ENCODE measurements at places on chromosomes 16 and 17.

DNA sequence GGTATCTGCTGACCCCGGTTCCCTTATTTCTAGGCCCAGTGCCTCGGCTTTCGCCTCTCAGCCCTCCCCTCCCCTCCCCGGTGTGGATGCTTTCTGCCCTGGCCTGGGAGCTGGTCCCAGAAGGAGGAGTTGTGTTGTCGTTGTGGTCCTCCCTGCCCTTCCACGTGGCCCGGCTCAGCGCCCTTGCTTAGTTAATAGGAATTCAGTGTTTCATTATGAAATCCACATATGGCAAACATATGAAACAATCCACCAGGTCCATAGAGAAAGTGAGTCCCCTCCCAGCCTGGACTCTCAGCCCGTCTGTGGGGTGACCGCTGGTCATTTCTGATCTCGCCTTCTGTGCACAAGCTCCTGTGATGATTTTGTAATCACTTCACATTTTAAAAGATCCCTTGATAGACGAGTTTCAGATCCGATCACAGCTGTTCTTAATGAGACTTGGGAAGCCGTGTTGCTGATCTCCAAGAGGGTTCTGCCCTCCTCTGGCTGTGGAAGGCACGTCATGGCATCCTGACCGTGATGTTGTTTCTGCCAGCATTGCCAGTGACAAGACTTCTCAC, 112.1 kb downstream of the BANP start:
- peak; percentile 36 for DNase-seq
- H3K4me3 ChIP-seq, result no peak overlapping the region
- H3K27ac ChIP-seq, result peak overlapping the region; percentile 20
- H3K4me1 ChIP-seq, result peaks cover 13% of the 10 kb centered on the region
- H3K36me3 ChIP-seq, result peaks cover 57% of the 10 kb centered on the region

GRCh38 chr16:79018650-79019429, 581.7 kb downstream of the MAF start:
- no peak overlapping the region for H3K27ac ChIP-seq
- DNase-seq, result no peak
- no peaks in the 10 kb centered on the region for H3K36me3 ChIP-seq
- no peak overlapping the region for H3K4me3 ChIP-seq

DNA sequence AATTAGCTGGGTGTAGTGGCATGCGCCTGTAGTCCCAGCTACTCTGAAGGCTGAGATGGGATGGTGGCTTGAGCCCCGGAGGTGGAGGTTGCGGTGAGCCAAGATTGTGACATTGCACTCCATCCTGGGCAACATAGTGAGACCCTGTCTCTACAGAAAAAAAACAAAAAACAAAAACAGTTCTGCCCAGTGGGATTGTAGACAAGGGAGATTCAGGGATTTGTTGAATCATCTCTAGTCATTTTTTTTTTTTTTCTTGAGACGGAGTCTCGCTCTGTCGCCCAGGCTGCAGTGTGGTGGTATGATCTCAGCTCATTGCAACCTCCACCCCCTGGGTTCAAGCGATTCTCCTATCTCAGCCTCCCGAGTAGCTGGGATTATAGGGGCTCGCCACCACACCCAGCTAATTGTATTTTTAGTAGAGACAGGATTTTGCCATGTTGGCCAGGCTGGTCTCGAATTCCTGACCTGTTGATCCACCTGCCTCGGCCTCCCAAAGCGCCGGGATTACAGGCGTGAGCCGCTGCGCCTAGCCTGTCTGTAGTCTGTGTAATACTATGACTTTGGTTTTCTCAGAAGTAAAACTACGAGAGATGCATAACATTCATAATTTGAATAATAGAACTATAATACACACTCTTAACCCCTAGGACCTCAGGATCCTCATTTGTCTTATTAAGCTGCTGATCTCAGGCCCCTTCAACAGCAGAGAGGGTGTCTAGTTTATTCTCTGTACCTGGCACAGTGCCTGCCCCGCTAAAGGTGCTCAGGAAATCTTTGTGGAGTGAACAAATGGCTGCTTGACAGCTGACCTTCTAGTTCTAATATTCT, 1.4 kb downstream of the TEN1 start:
- H3K36me3 ChIP-seq, result no peaks in the 10 kb centered on the region
- peak overlapping the region; percentile 69 for H3K4me3 ChIP-seq
- peak overlapping the region; percentile 97 for H3K27ac ChIP-seq
- H3K27me3 ChIP-seq, result no peaks in the 10 kb centered on the region
- DNase-seq, result no peak

GRCh38 chr16:56332464-56333079, 92.8 kb downstream of the AMFR start:
- H3K4me1 ChIP-seq, result no peaks in the 10 kb centered on the region
- no peak overlapping the region for H3K27ac ChIP-seq
- H3K36me3 ChIP-seq, result no peaks in the 10 kb centered on the region
- H3K27me3 ChIP-seq, result no peaks in the 10 kb centered on the region
- no peak overlapping the region for H3K4me3 ChIP-seq
- DNase-seq, result peak; percentile 58

- H3K4me3 ChIP-seq, result no peak overlapping the region
- no peaks in the 10 kb centered on the region for H3K36me3 ChIP-seq
- peaks cover 62% of the 10 kb centered on the region for H3K27me3 ChIP-seq
- no peak for DNase-seq
- peaks cover 10% of the 10 kb centered on the region for H3K4me1 ChIP-seq
- H3K27ac ChIP-seq, result no peak overlapping the region
Observed at GRCh38 chr17:7703584-7704479, 1.2 kb upstream of the EFNB3 start.

Measured in tibial nerve (tissue), 4 donors.